GM19239 (cell line): ENCODE measurements at places on chromosomes 16 and 17.
A peak's percentile ranks its signal among the peaks of the same experiment; 100 is the strongest.

- no peak for DNase-seq
Measured at GRCh38 chr17:50640686-50641351, 6.1 kb downstream of the ABCC3 start.

GRCh38 chr17:12680407-12680897 is 14.8 kb downstream of the MYOCD start:
- DNase-seq = no peak

DNA sequence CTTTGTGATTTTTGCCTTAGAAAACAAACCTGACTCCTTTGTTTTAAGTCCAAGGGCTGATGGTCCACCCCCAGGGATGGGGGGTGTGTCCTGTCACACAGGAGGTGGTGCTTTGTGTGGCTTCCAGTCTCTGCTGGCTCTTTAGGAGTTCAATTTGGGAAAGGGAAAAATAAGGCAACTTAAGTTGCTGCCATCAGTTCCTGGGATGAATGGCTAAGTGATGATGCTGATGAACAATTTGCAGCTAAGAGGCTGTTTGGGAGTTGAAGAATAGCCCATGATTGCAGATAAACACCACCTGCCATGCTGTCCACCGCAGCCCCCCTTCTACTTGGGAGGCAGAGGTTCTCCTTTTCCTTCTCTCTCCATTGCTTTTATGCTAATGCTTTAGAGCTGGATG is 40.2 kb downstream of the ARL4D start:
- DNase-seq = no peak

- peak; percentile 65 for DNase-seq
Measured at GRCh38 chr17:50198026-50198669, 3.3 kb downstream of the COL1A1 start.

GRCh38 chr16:10752843-10753523 is 9.3 kb downstream of the NUBP1 start:
- no peak for DNase-seq

DNA sequence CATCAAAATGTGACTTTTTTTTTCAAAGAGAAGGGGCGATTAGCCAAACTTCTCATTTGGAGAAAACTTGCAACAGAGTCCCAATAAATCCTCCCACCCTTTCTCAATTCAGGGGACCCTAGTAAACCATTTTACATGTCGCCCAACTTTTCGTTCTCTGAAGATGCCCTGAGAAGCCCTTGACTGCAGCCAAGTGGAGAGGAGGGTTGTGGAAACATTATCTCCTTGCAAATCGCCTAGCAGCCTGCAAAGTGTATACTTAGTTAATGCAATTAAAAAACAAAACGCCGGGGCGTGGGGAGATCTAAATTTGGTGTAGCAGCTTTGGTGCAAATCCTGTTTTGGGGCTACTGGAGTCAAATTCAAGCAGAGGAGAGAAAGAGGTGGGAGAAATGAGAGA is 1.2 kb upstream of the SHISA9 start:
- DNase-seq = no peak

GRCh38 chr16:52016387-52016786 is 530.6 kb downstream of the TOX3 start:
- DNase-seq = no peak

DNA sequence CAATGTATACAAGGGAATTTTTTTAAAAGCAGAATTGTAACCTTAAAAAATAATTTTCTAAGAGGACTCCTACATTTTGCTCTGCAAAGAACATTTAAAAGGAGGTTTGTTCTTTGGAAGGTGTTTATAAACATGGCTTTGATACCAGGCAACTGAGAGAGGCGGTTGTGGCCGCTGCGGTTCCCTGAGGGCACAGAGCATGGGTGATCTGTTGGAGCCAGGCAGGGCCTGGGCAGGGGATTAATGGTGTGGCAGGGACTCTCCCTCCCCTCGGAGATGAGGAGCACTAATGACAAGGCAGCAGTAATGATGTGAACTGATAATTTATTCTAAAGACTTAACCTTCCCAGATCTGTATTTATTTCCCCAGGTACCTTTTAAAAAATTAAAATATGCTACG is 65.4 kb downstream of the WWP2 start:
- DNase-seq = no peak
